ENCODE measurements at places on chromosomes 5 and 9.

- no peak for DNase-seq
Measured at GRCh38 chr5:134091626-134092121, 22.8 kb upstream of the TCF7 start.

GRCh38 chr5:39822020-39822419 lies 397.2 kb upstream of the DAB2 start:
- DNase-seq: no peak

- no peak for DNase-seq
Measured at GRCh38 chr9:126394802-126395201, 68.2 kb downstream of the MVB12B start.

DNA sequence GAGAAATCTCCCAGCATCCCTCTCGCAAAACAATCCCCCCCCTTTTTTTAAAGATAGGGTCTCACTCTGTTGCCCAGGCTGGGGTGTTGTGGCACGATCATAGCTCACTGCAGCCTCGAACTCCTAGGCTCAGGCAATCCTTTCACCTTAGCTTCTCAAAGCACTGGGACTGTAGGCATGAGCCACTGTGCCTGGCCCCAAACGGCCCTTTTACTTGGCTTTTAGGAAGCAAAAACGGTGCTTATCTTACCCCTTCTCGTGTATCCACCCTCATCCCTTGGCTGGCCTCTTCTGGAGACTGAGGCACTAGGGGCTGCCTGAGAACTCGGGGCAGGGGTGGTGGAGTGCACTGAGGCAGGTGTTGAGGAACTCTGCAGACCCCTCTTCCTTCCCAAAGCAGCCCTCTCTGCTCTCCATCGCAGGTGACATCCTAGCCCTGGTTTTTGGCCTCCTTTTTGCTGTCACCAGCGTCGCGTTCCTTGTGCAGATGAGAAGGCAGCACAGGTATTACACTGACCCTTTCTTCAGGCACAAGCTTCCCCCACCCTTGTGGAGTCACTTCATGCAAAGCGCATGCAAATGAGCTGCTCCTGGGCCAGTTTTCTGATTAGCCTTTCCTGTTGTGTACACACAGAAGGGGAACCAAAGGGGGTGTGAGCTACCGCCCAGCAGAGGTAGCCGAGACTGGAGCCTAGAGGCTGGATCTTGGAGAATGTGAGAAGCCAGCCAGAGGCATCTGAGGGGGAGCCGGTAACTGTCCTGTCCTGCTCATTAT lies 6.8 kb downstream of the CA9 start:
- no peak for DNase-seq

DNA sequence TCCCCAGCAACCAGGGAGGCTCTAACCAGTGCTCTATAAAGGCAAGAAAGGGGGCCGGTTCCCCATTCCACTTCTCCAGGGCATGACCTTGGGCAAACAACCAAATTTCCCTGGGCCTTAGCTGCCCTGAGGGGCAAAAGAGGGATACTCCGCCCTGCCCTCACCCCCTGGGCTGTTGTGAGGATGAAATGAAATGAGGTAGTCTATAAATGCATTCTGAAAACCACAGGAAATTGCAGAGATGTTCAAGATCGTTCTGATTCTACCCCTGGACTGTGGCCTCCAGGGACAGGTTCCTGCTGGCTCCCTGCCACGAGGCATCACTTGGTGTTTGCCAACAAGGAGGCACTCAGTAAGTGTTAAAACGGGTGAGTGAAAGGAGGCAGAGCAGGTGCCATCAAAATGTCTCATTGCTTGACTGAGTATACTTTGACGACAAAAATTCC lies 5.7 kb downstream of the RAPGEF1 start:
- DNase-seq: no peak

DNA sequence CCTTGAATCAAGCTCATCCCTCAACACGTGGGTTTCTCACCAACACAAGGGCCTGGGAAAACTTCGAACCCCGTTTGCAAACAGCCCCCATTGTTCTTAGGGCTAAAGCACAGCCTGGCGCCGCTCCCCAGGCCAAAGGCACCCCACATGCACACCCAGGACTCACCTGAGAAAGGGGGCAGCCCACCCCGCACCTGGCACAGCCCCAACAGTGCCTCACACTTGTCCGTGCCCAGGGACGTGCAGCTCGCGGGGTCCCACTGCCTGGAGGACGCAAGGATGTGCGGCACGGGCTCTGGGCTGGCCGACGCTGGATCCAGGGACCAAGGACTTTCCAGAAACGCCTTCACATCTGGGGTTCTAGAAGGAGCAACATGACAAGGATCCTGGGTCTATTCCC lies 2.8 kb downstream of the SOHLH1 start:
- no peak for DNase-seq

GRCh38 chr5:77513321-77513720 lies 21.2 kb upstream of the WDR41 start:
- DNase-seq: no peak

DNA sequence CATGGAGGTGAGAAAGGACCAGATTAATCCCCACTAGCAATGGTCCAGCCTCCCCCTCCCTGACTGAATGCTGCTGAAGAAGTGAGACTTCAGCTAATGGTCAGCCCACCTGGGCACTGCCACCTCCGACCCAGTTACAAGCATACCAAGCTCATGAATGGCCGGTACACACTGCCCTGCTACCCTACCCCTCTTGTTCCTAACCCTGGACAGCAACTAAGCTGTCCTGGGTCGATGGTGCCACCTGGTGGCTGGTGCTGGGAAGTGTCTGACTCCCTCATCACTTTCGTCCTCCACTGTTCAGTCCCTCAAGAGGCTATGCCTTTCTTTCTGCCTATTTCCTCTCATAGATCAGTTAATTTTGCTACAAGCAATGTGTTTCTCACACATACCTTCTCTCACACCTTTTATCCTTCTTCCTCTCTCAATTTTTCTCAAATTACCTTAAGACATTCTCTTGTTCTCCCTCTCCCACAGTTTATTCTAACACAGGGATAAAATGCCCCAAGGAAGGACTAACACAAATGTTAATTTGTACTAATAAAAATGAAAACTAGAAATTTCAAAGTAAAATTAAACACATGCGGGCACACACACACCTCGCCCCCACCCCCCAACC lies 42.4 kb downstream of the PAX5 start:
- DNase-seq: no peak

GRCh38 chr5:110096419-110096818 lies 406.7 kb downstream of the MAN2A1 start:
- DNase-seq: no peak

DNA sequence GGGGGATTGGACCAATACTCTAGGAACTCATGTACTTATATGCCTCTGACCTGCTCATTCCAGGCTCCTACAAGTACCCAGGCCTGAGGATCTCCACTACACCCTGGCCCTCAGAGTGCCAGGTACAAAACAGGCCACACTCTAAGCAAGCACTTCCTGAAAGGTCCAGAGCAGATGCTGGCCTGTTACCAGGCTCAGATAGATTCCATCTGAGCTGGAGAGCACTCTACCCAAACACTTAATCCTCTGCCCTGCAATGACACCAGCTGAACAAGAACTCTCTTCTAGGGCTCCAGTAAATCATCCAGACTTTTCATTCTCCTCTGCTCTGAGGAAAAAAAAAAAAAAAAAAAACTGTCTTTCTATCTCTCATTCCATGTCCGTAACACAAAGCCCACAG lies 2.9 kb downstream of the P4HA2 start:
- DNase-seq: no peak

DNA sequence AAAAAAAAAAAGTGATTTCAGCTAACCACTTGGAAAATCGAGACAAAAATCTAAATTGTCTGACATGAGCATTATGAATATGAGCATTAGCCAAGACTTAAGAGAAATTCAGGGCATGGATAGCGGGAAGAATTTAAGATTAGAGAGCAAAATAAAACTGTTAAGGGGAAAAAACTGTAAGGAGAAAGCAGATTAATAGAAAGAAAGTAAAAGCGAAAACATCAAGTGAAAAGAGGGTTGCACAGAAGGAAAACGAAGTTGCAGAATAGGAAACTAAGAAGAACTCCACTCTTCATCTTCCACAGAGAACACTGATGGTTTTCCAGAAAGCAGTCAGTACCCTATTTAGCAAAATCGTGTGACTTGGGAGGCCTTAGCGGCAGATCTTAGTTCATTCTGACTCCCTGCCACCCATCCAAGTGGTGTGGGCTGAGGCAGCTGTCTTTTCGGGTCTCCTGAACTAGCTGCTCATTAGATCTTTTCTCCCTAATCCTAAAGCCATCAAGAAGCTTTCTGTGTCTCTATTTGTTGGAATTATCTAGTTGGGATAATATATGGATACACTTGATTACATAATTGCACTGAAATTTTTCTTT lies 3.7 kb downstream of the NIM1K start:
- no peak for DNase-seq

DNA sequence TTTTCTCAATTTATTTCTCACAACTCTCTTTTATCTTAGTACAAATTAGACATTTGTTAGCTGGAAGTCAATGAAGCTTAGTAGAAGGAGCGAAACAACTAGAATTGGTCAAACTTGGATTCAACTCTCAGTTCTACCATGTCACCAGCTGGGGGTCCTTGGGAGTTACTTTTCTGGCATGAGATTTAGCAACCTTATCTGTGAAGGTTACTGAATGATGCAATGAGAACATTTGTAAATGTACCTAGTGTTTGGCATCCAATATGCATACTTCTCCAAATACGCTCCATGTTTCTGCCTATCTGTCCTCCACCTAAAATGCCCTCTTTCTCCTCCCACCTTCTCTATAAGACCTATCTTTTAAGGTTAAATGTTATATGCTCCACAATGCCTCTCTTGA lies 6.3 kb downstream of the HNRNPA0 start:
- no peak for DNase-seq

GRCh38 chr5:81965524-81965923 lies 6.3 kb upstream of the ATG10 start:
- DNase-seq: no peak

- no peak for DNase-seq
Measured at GRCh38 chr5:38653389-38653788, 96.9 kb upstream of the LIFR start.

GRCh38 chr5:58924306-58924705 lies 341.4 kb downstream of the RAB3C start:
- DNase-seq: no peak

GRCh38 chr5:166962461-166962860 lies 1329.0 kb upstream of the WWC1 start:
- DNase-seq: no peak

GRCh38 chr9:21097817-21098216 lies 20.1 kb upstream of the IFNB1 start:
- DNase-seq: no peak
